ENCODE measurements at places on chromosomes 4 and X. TPM values are rescaled to one million over a fixed set of nuclear protein-coding genes. Genes with fewer than 3 reads are reported as not detected.

The KLHL4 gene
- total RNA-seq = 4.9 TPM

The GPRASP2 gene
- 6.4 TPM for total RNA-seq

The S100P gene
- 55.6 TPM for total RNA-seq

The HPGD gene
- total RNA-seq = 63.8 TPM

The SSX2B gene
- total RNA-seq = not detected

The SPOCK3 gene
- not detected for total RNA-seq

The HPGDS gene
- total RNA-seq = not detected

The VSIG4 gene
- not detected for total RNA-seq

The SLC9A6 gene
- total RNA-seq = 6.1 TPM

Data from A549 treated with ZK216348 at 1 μM for 4 hours (cell line).